Stimulated activated CD4-positive, alpha-beta T cell treated with anti-CD3 and anti-CD28 coated beads, Interleukin-12 subunit alpha, Interleukin-12 subunit beta, amount 100 ng/mL, for 48 hours (primary cell): ENCODE measurements at places on chromosomes 6 and 20.

GRCh38 chr6:34506718-34507117, 40.8 kb downstream of the PACSIN1 start:
- no peak for DNase-seq

DNA sequence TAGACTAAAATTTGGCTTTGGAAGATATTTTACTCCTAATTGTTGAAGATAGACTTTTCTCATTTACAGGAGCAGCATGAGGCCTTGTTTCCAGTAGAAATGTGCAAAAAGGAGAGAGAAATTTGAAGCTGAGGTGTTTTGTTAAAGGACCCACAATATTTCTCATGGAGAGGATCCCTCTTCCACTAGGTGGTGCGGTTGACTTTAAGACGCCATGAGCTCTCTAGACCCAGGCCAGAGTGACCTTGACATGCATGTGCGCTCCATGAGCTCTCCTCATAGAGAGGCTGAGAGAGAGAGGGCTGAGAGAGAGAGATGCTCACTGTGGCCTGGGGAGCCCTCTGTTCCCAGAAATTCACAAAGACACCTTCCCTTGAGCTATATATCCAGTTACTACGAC, 861.2 kb upstream of the EYS start:
- DNase-seq: no peak

DNA sequence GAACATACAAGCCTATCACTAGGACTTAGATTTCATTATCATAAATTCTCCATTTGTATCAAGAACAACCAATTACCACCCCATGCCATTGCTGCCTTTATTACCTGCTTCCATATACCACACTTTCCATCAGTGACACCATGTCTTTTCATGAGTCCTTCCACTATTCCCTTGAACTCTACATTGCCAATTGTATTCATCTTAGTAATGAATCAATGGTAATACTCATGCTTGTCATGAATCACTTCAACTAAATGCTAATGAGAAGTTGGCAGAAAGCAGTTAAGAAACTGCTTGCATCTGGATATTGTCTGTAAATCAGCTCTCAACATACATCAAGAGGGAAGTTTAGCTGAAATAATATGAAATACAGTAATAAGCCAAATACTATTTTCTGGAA, 61.2 kb upstream of the RNF217 start:
- no peak for DNase-seq

DNA sequence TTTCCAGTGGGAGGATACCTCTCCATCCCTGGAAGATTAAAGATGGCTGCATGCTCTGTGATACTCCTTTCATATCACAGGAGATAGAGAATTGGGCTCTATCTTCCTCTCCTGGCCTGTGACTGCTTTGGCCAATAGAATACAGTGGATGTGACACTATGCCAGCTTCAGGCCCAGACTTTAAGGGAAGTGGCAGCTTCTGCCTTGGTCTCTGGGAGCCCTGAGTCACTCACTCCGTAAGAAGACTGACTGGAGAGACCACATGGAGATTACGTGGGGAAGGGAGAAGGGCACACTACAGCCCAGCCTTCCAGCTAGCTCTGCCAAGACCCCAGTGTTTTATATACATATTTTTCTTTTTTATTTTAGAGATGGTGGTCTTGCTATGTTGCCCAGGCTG, 10.4 kb upstream of the MMP9 start:
- no peak for DNase-seq

- no peak for DNase-seq
Measured at GRCh38 chr6:6461138-6461537, 127.4 kb upstream of the LY86 start.

DNA sequence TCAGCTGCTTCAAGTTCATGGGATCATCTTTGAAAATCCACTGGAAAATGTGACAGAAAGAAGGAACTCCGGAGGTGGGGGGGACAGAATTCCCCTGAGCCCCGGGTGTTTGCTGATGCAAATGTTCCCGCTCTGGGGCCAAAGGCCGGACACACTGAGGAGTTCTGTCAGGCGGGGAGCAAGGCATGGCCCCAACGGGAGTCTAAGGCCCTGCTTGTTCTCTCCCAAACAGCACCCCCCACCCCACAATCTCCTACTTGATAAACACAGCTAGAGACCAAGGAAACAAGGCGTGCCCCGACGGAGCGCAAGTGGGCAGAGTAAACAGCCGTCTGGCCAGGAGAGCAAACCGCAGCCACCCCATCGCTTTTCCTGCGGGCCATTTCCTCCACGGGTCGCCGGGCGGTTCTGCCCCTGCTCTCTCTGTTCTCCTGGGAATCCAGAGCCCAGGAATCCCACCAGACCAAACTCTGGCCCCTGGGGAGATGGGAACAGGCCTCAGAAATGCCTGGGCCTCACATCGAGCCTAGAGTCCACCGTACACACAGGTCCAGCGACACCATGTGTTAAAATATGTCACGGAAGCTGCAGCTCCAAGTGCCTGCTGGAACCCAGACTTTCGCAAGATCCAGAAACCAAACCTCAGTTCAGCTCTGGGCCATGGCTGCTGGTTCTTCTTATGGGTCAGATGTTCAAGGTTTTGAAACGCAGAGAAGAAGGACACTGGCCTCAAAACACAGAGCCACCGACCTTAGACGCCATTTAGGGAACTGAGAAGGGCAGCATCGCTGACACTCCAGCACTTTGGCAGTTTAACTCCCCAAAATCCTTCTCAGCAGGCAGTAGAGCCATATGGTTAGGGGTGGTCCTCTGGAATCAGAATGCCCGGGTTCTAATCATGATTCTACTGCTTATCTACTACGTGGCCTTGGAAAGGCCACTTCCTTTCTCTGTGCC, 104.2 kb downstream of the PREX1 start:
- DNase-seq: no peak

GRCh38 chr6:110233770-110234374, 53.6 kb downstream of the CDC40 start:
- DNase-seq: no peak

- DNase-seq: no peak
Measured at GRCh38 chr6:169424821-169425240, 171.2 kb upstream of the THBS2 start.
